ENCODE measurements at places on chromosomes 11 and 22.

GRCh38 chr11:23564370-23564769 is 704.1 kb upstream of the CCDC179 start:
- no peak for DNase-seq

- no peak for DNase-seq
These were observed 6.1 kb downstream of the OR6M1 start for GRCh38 chr11:123800036-123800435.

- DNase-seq: no peak
These were observed 320.9 kb upstream of the PITPNB start for GRCh38 chr22:28239941-28240340.

GRCh38 chr11:16555956-16556355 is 182.5 kb upstream of the C11orf58 start:
- DNase-seq: no peak

DNA sequence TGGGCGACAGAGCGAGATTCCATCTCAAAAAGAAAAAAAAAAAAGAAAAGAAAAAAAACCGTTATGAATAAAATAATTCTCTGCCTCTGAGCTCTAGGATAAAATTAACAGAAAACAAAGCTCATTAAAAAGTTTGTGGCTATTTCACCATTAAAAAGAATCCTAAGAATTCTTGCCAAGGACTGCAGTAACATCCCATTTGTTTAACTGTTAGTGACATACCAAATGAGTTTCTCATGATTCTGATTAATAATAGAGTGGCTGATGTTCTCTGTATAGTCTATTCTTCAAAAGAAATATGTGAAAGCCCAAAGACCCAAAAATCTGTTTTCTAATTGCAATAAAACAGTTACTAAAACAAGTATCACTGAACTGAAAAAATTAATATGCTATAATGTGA is 19.7 kb downstream of the CLNS1A start:
- no peak for DNase-seq

- DNase-seq: no peak
These were observed 294.5 kb downstream of the BRD1 start for GRCh38 chr22:49532869-49533802.

GRCh38 chr11:46321757-46322156 is 25.5 kb upstream of the DGKZ start:
- no peak for DNase-seq

DNA sequence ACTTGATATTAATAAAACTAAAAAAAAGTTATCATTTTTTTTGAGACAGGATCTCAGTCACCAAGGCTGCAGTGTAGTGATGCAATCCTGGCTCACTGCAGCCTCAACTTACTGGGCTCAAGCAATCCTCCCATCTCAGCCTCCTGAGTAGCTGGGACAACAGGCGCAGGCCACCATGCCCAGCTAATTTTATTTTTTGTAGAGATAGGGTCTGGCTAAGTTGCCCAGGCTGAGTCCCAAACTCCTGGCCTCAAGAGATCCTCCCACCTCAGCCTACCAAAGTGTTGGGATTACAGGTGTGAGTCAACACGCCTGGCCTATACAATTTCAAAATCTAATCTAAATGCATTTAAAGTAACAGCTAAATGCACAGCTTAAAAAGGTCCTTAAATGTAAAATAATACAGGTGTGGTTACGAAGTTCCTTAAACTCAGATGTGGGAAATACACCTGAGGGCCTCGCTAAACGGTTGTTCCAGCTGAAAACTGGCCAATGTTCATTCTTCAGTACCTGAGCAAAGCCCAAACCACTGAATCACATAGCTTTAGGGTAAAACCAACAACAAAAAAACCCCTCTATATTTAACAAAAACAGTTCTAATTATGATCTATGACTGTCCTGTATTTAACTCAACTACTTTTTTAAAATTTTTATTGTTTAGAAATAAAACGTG is 11.8 kb downstream of the NAP1L4 start:
- DNase-seq: no peak

DNA sequence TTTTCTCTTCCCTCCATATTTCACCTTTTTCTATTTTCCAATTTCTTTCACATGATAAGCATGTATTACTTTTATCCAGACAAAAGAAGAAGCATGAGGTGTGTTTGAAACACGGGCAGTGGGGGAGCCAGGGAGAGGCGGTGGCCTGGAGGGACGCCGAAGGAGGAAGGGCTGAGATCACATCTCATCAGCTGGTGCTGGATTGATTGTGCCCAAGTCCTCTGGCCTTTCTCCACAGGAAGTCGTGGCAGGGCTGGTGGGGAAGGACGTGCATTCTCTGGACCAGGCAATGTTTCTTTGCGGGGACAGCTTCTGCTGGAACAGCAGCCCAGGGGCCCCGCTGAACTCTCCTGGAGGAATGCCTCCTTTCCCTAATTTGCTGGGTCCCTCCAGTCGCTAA is 82.9 kb downstream of the MIAT start:
- no peak for DNase-seq

GRCh38 chr11:107116358-107116757 is 98.1 kb upstream of the GUCY1A2 start:
- no peak for DNase-seq

DNA sequence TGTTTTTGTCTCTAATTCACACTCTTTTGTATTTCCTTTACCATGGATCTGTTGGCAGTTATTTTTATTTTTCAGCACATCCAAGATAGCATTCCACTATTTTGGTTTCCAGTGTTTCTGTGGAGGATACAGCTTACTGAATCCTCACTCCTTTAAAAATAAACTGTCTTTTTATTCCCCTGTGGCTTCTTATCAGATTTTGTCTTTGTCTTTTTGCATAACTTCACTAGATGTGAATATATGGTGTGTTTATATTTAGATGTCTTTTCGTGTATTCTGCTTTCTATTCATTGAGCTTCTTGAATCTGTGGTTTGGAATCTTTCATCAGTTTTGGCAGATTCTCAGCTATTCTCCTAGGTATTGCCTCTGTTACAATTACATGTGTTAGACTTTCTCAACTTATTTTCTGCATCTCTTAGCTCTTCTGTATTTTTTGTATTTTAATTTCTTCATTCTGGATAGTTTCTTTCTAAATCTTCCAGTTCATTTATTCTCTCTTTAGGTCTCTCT is 7.4 kb upstream of the ATXN10 start:
- no peak for DNase-seq

DNA sequence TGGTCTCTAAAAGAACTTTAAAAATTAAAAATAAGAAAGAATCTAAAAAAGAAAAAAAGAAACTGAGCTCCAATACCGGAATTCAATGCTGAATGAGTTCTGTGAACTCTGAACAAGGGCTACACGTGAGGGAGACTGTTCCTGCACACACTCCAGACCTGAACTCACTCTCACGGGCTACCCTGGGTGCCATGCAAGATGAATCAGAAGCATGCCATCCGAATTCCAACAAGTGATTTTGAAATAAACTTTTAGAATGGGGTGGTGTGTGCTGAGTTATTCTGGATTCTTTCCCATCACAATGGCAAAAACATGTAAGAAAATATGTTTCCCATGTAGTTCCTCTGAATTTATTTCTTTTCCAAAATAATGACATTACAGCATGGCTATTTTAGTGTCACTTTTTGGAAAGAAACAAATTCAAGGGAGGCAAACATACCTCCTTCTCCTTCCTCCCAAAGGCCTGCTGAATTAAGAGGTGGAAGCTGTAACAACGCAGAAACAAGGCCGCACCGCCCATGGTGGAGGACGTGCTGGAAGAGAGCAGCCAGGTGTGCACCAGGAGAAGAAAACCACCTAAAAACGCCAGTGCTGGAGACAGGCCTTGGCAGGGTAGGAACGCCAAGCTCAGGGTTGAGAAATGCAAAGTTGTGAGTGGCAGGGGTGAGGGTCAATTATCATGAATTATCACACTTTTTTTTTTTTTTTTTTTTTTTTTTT is 63.2 kb upstream of the ARFGAP3 start:
- no peak for DNase-seq

DNA sequence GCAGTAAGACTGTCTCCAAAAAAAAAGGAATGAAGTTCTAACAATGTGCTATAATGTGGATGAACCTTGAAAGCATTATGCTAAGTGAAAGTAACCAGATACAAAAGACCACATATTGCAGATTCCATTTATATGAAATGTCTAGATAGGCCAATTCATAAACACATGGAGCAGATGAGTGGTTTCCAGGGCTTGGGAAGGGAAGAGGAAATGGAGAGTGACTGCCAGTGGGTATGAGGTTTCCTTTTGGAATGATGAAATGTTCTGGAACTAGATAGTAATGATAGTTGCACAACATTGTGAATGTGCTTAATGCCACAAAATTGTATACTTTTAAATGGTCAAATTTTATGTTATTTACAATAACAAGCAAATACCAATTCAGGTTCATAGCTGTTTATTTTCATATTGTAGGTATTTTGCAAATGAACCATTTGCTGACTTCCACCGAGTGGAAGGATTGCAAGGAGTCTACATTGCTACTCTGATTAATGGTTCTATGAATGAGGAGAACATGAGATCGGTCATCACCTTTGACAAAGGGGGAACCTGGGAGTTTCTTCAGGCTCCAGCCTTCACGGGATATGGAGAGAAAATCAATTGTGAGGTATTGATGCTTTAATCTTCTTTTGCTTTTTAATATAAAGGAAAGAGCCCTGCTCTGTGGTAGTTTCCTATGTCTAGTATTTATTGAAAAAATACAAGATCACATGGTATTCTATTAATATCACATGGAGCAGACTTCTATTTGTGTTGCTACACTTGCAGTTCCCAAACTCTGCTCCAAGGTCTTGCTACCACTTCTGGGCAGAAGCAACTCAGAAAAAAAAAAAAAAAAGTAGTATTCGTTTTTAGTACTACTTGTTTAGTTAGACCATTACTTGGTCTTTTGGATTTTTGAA is 67.7 kb upstream of the SORL1-AS1 start:
- no peak for DNase-seq

GRCh38 chr11:2443881-2444820 is at the start of gene TRPM5:
TRPM5 (minus strand) TSS chr11:2444514; CDS start chr11:2423036, 21,478 bp downstream.
- DNase-seq: no peak

- no peak for DNase-seq
These were observed 229.2 kb downstream of the ADAMTS15 start for GRCh38 chr11:130677486-130678153.

- no peak for DNase-seq
These were observed 91.7 kb upstream of the CLMP start for GRCh38 chr11:123286761-123287160.

DNA sequence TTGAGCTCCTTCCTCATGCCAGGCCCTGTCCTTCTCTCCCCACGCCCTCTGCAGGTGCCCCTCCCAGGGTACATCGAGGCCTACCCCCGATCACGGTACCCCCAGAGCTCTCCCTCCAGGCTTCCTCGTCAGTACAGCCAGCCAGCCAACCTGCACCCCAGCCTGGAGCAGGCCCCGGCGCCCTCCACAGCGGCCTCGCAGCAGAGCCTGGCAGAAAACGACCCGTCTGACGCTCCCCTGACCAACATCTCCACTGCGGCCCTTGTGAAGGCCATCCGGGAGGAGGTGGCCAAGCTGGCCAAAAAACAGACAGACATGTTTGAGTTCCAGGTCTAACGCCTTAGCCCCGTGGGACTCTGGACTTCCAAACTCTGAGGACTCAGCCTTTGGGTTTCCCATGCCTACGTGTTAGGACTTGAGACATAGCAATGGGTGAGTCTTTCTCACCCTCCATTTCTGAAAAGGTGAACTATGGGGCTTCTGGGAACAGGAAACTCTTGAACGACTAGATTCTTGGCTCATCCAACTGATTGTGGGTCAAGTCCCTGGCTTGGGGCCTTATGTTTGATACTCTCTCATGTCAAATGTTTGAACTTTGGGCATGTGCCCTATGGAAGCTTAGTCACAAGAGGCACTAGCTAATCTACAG is 32.7 kb downstream of the C11orf91 start:
- DNase-seq: no peak

- DNase-seq: no peak
These were observed 337.2 kb upstream of the DDI1 start for GRCh38 chr11:103699216-103699615.

DNA sequence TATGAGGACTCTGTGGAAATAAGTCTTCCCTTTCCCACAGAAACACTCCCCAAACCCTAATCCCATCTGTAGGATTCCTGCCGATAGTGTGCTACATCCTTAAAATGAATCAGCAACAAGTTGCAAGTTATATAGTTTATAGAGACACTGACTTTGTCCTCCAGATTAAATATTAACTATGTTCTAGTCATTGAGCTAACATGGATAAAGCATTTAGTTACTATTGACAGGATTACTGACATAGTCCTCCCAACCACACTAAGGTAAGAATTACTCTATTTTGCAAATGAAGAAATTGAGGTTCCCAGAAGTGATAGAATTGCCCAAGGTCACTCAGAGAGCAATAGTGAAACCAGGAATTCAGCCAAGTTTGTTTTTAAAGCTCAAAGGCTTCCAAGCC is 1.9 kb downstream of the OR52M1 start:
- no peak for DNase-seq

- no peak for DNase-seq
These were observed 147.6 kb downstream of the MIAT start for GRCh38 chr22:26804911-26805539.

DNA sequence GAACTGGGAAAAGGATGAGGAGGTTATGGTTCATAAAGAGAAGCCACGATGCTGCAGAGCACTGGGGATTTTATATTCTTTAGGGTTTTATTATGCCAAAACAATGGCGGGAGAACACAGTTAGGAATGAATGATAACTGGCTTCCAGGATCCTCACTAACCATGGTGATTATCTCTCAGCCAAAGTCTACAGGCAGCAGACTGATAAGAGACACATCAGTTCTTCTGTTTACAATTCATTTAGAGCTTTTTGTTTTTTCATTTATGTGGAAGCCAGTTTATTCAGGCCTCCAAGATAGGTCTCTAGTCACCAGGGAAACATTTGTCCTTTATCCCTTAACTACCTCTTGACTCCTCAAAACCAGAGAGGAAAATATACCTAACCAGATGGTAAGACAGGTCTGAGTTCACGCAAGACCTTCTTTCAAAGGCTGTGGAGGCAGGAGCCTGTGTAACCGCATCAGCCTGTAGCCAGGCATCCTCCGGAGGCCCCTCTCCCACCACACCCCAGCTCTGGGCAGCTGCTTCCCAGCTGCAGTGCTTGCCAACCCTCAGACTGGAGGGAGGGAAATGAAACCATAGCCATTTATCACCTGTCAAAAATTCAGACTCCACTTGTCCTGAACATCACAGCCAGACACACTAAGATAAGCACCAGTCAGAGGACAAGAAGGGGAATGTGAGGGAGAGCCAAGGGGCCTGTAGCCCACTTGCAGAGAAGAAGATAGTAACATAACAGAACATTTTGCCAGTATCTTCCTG is 57.2 kb upstream of the FAM181B start:
- DNase-seq: peak; percentile 23

GRCh38 chr22:38251341-38251692 is 21.5 kb downstream of the TMEM184B start:
- no peak for DNase-seq
